Heart left ventricle (tissue), 16 donors: ENCODE measurements at places on chromosomes 1 and 21. TPM values are rescaled to one million over a fixed set of nuclear protein-coding genes. Genes with fewer than 3 reads are reported as not detected.

The S100A2 gene
- total RNA-seq = 3.0 TPM

The C2CD2 gene
- 3.8 TPM for total RNA-seq

The RNU1-3 gene
- total RNA-seq = 3,522 TPM

The GBP6 gene
- not detected for total RNA-seq

The IBA57 gene
- total RNA-seq = 8.7 TPM

The SUSD4 gene
- total RNA-seq = 8.9 TPM

The TMEM240 gene
- total RNA-seq = 4.5 TPM

The CSF1 gene
- total RNA-seq = 41.6 TPM

- H3K27ac ChIP-seq = no peak overlapping the region
- H3K4me1 ChIP-seq = no peaks in the 10 kb centered on the region
- no peak for DNase-seq
Observed at GRCh38 chr1:71944006-71944405, 338.3 kb downstream of the NEGR1 start.

- DNase-seq = no peak
- no peak overlapping the region for H3K4me3 ChIP-seq
- peaks cover 48% of the 10 kb centered on the region for H3K4me1 ChIP-seq
- no peaks in the 10 kb centered on the region for H3K36me3 ChIP-seq
- no peaks in the 10 kb centered on the region for H3K27me3 ChIP-seq
Observed at GRCh38 chr1:167627615-167627864, 2.5 kb upstream of the RCSD1 start.

DNA sequence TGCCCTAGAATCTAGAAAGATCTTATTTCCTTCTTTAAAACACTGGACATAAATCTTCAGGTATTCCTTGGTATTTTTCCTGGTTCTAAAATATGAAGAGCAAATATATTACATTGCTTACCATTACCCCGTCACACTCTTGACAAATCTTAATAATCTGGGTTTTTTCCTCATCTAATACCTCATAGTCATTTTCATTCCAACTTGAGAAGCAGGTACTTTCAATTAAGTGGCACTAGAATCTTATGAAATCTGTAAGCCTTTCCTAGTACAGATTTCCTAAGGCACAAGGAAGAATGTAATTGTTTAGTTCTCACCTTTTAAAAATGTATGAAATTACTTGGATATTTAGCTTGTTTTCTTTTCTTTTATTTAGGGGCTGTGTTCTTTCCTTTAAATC is 481.5 kb upstream of the ZRANB2 start:
- no peak overlapping the region for H3K4me3 ChIP-seq
- H3K27me3 ChIP-seq = no peaks in the 10 kb centered on the region
- no peak for DNase-seq
- no peak overlapping the region for H3K27ac ChIP-seq
- no peaks in the 10 kb centered on the region for H3K36me3 ChIP-seq
- peaks cover 7% of the 10 kb centered on the region for H3K4me1 ChIP-seq

DNA sequence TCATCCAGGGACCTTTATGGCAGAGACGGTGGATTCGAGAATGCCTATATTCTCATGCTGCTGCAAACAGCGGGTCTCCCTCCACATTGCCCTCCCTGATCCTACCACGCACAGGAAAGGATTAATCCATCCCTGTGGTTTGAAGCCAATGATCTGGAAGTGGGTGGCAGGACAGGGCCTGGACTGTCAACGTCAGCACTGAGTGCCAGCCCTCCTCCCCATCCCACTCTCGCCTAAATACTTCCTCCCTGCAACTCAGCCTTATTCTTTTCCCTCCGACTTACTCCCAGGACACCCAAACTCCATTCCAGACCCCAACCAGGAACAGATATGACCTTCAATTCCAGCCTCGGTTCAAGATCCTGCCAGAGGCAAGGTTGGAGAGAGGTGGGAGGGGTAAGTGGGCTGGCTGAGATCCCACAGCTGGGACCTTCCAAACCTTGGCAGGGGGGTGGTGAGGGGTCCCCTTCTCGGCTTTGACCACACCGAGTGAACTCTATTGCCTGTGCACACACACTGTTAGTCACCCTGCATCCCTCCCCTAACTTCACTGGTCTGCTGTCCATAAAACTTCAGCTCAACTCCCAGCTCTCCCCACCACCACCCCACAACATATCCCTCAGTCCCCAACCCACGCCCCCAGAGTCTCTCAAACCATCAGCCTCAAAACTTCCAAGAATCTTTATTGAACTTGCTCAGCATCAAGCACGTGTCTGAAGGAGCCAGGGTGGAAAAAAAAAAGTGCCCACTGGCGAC is 2.4 kb upstream of the S100A5 start:
- H3K36me3 ChIP-seq = no peaks in the 10 kb centered on the region
- no peak for DNase-seq
- H3K27ac ChIP-seq = no peak overlapping the region

DNA sequence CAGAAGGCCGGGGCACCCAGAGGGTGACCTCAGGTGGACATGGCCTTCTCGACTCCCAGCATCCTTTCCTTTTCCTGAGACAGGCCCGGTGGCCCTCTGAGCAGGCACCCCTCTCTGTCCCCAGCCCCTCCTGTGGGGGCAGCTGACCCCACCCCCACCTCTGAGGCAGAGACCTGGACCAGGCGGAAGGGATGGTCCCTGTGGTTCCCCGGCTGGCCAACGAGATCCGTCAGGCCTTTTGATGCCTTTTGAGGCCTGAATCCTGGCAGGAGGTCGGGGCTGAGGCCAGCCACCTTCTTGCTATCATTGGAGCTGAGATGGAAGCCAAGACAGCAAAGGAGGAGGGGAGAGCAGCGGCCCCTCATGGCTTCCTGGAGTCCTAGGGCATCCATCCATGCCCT is 50.2 kb upstream of the ACTRT2 start:
- no peak overlapping the region for H3K4me3 ChIP-seq
- no peaks in the 10 kb centered on the region for H3K36me3 ChIP-seq
- no peaks in the 10 kb centered on the region for H3K27me3 ChIP-seq
- no peaks in the 10 kb centered on the region for H3K4me1 ChIP-seq

GRCh38 chr21:32070676-32071330 is 198.0 kb downstream of the HUNK start:
- H3K27ac ChIP-seq = no peak overlapping the region
- no peak overlapping the region for H3K4me3 ChIP-seq
- H3K27me3 ChIP-seq = no peaks in the 10 kb centered on the region
- H3K36me3 ChIP-seq = no peaks in the 10 kb centered on the region
- no peak for DNase-seq

DNA sequence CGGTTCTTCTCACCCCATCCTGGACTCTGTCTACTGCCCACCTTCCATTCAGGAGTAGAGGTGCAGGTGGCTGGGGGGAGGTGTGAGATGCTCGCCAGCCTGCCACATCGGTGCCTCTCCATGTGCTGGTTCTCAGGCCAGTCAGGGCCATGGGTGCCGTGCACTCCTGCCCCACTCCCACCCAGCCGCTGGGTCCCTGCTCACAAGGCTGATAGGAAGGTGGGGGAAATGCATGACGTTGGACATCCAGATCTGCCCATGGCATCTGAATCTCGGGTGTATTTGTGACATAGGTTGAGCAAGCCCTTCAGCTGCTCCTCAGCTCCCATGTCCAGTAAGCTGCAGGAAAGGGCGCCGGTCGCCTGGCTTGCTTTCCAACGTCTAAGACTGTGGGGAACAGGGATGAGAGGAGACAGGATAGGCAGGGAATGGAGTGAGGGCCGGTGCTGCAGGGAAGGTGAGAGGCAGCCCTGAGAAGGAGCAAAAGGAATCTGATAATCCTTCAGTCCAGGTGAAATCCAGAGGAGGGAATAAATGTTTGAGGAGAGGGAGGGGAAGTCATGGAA is 11.8 kb downstream of the S100A7A start:
- no peaks in the 10 kb centered on the region for H3K4me1 ChIP-seq
- peaks cover 9% of the 10 kb centered on the region for H3K27me3 ChIP-seq
- H3K36me3 ChIP-seq = no peaks in the 10 kb centered on the region
- no peak for DNase-seq
- H3K4me3 ChIP-seq = no peak overlapping the region

DNA sequence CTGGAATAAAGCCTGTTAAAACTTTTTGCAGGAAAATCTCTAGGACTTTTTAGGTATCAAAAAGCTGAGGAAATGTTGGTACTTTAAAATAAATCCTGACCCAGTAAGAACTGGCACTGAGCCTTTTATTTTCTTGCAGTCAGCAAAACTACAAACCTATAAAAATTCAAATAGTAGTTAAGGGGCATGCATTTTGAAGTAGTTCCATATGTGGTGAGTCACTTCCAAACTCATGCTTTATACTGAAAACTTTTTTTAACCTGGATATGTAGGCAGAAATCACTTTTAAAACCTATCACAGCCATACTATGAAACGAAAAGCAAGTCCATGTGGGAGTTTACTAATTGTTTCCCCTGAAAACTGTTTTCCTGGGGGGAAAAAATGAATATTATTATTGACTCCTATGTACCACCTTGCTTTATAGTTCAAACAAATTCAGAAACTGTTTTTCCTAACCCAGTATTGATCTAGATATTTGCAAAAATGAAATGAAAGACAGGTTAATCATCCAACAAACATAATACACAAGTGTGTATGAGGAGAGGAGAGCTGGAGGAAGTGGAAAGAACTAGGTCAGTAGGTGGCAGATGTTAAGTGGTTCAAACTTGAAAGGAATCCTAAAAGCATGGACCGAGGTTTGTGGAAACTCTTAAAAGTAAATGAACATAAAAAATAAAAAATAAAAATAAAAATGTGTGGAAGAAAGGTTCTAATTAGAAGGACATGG is 30.5 kb downstream of the NRIP1 start:
- no peak for DNase-seq
- no peak overlapping the region for H3K27ac ChIP-seq
- no peaks in the 10 kb centered on the region for H3K36me3 ChIP-seq

DNA sequence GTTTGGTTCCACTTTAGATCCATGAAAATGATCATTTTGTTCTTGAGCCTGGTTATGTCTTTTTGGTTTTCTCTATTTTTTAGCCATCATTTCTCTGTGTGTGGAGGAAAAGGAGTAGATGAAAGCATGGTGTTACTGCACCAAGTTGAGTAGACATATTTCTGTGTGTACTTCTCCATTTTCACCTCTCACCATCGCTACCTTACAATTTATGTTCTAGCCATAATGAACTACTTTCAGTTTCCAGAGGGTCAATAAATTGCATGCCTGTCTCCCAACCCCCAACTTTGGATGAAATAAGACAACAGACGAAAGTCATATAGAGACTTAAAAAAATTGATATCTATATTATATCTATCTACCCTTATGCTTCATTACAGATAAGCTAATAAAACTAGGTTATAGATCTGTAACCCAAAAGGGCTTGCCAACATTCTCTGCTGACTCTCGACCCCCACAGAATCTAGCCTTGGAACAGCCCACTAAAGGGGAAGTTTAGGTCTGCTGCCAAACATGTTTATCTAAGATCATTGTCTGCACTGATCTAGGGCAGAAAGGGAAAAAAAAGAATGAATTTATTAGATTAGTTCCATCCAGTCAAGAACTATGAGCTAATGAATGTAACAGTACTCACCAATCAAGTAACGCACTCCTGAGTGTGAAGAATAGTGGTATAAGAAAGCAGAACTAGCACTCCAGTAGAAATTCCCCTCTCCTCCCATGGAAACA is 7.5 kb upstream of the MAN1A2 start:
- no peak overlapping the region for H3K27ac ChIP-seq
- no peak for DNase-seq
- no peaks in the 10 kb centered on the region for H3K36me3 ChIP-seq
- no peaks in the 10 kb centered on the region for H3K27me3 ChIP-seq

DNA sequence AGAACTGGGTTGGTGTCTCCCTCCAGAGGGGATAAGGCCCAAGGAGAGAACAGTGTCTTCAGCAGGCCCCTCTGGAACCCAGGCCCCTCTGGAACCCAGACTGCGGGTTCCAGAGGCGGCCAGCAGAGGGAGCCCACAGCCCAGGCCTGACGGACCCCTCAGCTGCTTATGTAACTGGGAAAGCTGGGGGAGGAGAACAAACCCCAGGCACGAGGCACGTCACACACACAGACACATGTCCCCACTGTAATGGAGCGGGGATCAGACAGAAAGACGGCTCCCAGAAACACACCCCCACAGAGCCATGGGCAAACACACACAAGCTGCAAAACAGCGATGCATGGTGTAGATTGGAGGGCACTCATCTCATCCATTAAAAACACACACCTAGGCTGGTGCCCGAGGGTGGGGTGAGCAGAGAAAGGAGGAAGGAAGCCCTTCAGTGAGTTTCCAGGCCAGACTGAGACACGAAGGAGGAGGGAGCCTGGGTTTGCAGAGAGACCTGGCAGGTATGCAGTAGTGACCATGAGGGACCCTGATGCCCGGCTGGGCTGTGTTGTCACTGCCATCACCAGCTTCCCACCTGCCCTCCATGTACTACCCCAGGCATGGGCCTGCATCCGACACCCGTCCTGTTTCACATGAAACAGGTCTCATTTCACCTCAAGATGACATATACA is 2.8 kb upstream of the IGSF8 start:
- DNase-seq = peak; percentile 87
- no peaks in the 10 kb centered on the region for H3K36me3 ChIP-seq
- peak overlapping the region; percentile 34 for H3K27ac ChIP-seq
- peak overlapping the region; percentile 8 for H3K4me3 ChIP-seq
- no peaks in the 10 kb centered on the region for H3K27me3 ChIP-seq

GRCh38 chr1:59543211-59543668 is 246.3 kb downstream of the FGGY start:
- DNase-seq = no peak
- no peak overlapping the region for H3K4me3 ChIP-seq

- no peak overlapping the region for H3K4me3 ChIP-seq
- no peaks in the 10 kb centered on the region for H3K27me3 ChIP-seq
- no peaks in the 10 kb centered on the region for H3K4me1 ChIP-seq
- H3K36me3 ChIP-seq = no peaks in the 10 kb centered on the region
- no peak for DNase-seq
Observed at GRCh38 chr1:72003092-72003491, 279.2 kb downstream of the NEGR1 start.

- no peak overlapping the region for H3K4me3 ChIP-seq
- H3K4me1 ChIP-seq = peaks cover 5% of the 10 kb centered on the region
- no peak overlapping the region for H3K27ac ChIP-seq
- peak; percentile 42 for DNase-seq
- no peaks in the 10 kb centered on the region for H3K36me3 ChIP-seq
- no peaks in the 10 kb centered on the region for H3K27me3 ChIP-seq
Observed at GRCh38 chr1:53081384-53082066, 19.5 kb downstream of the PODN start.

DNA sequence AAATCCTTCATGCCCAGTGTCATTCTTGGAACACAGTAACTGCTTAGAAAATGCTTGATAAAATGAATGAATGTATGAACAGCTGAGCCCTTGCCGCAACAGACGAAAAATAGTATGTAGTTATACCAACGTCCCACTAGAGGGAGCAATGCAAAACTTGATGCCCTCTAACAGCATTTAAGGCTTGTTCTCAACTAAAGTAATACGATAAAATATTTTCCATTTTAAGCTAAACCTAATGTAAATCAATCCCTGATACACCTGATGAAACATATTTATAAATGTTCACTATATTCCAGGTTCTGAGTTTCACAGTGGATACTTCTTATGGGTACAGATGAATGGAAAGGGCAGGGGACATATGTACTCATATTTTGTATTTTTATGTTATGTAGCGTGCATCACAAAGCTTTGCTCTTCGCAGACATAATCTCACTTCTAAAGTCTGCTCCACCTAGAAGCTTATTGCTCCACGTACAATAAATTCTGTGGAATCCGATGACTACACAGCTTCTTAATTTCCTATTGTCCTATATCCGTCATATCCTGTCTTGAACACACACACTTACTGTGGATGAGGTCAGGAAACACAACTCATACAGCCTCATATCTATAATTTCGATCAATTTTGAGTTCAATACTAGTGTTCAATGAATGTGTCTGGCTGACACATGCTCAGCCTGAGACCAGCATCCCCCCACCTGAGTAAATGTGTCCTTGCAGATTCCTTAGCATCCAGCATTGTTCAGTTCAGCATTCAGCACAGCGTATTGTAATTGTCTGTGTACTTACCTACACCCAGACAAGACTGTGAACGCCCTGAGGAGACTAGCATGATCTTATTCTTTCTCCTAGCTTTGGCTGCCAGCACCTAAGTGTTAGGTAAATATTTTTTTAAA is 4.4 kb upstream of the UTP25 start:
- DNase-seq = no peak
- H3K4me3 ChIP-seq = no peak overlapping the region
- H3K36me3 ChIP-seq = no peaks in the 10 kb centered on the region
